ENCODE measurements at places on chromosomes 12 and 14.

- no peak for DNase-seq
These were observed 208.1 kb downstream of the ZFP36L1 start for GRCh38 chr14:68584786-68585185.

- no peak for DNase-seq
These were observed 253.8 kb downstream of the RMST start for GRCh38 chr12:97716356-97716755.

DNA sequence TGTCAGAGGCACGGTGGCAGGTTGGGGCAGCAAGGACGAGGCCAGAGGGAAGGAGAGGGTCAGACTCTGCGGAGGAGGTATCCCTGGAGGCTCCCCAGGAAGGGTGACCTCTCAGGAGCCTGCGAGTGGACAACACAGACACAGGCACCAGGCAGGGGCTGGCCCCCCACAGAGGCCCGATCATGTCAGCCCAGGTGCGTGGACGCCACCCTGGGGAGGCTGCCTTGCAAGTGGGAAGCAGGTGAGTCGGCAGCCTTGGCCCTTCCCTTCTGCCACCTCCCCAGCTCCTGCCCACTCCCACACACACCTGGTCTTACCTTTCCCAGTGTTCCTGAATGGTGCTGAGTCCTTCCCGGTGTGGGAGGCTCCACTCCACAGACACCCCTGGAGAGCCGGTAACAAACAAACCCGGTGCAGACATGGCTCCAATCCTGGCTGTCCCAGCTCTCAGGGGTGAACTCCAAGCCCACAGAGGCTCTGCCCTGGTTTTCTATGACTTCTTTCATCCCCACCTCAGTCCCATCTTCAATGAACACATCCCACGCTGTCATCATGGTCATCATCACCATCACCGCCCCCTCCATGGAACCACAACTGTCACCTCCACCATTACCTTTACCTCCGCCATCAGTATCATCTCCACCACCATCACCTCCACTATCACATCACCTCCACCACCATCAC is 5.2 kb downstream of the ZBTB42 start:
- DNase-seq, result no peak

- DNase-seq, result no peak
These were observed 27.9 kb downstream of the FAR2 start for GRCh38 chr12:29176941-29177340.

- DNase-seq, result no peak
These were observed 47.1 kb downstream of the TBX3 start for GRCh38 chr12:114636723-114637480.

GRCh38 chr12:56361487-56362129 is 1.0 kb downstream of the APOF start:
- no peak for DNase-seq

GRCh38 chr12:2895051-2895451 is 4.4 kb downstream of the TULP3 start:
- DNase-seq, result no peak

- peak; percentile 31 for DNase-seq
These were observed 120.4 kb upstream of the LRIG3 start for GRCh38 chr12:59040656-59041055.

DNA sequence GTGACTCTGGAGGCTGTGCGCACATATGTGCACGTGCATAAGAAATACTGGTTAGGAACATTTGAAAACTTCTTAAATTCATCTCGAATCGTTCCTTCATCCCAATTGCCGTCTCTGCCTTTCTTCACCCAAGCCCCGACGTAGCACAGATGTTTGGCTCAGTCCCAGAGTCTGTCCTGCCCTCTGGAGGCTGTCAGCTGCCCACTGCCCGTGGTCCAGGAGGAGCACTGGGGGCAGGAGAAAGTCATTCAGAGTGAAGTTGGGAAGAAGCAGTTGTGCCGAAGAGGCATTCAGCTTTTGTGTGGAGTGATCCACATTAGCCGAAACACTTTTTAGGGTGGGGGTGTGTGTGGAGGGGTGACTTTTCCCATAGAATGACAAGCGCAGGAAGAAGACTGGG is 124.9 kb downstream of the TSPAN9 start:
- no peak for DNase-seq

All from left kidney (tissue), 8 donors.